Panc1 (cell line): ENCODE measurements at places on chromosomes 16 and 17.

DNA sequence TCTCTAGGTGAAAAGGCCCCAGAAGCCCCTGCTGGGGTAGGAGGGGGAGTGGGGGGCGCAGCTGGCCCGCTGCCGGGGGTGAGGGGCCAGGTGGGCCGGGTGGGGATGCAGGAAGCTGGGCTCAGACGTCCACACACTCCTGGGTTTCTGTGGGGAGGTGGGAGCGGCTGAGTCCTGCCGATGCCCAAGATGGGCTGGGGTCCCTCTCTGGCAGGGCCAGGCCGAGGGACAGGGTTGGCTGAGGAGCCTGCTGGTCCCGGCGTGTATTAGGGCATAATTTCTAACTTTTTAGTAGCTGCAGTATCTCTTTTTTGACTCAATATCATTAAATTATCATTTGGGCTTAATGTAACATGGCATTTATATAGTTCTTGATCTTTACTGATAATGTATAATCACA is 121.4 kb upstream of the CORO6 start:
- no peak for DNase-seq

- DNase-seq, result no peak
Measured at GRCh38 chr17:17564896-17565295, 26.6 kb downstream of the PEMT start.

GRCh38 chr17:34252444-34253138 is 2.5 kb upstream of the CCL2 start:
- no peak for DNase-seq

DNA sequence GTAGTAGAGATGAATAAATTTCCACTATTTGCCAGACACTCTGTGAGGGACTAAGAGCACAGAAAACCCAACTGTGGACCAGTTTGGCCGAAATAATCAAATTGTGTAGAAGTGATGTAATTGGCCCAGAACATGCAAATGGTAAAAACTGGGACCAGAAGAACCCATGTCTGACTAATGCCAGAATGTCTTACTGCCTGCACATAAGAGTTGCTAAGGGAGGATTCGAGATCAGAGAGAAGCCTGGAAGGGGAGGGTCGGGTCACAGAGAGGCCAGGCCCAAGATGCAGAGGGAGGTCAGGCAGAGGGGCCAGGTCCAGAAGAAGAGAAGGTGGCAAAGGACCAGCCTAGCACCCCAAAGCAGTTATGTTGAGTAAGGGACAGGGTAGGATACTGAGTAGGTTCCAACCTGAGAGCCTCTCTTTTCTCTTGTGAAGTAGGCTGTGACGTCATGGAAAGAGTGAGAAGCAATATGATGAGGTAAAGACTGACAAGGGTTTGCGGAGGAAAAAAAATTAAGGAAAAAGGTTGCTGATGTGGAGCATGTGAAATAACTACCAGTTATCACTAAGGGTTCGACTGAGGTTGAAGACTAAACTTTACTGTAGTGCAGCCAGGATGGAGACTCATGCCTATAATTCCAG is 53.2 kb downstream of the SKAP1 start:
- no peak for DNase-seq

GRCh38 chr17:63634816-63635215 is 12.6 kb downstream of the MAP3K3 start:
- no peak for DNase-seq

GRCh38 chr16:9258423-9259051 is 167.1 kb downstream of the HAPSTR1 start:
- peak; percentile 8 for DNase-seq

DNA sequence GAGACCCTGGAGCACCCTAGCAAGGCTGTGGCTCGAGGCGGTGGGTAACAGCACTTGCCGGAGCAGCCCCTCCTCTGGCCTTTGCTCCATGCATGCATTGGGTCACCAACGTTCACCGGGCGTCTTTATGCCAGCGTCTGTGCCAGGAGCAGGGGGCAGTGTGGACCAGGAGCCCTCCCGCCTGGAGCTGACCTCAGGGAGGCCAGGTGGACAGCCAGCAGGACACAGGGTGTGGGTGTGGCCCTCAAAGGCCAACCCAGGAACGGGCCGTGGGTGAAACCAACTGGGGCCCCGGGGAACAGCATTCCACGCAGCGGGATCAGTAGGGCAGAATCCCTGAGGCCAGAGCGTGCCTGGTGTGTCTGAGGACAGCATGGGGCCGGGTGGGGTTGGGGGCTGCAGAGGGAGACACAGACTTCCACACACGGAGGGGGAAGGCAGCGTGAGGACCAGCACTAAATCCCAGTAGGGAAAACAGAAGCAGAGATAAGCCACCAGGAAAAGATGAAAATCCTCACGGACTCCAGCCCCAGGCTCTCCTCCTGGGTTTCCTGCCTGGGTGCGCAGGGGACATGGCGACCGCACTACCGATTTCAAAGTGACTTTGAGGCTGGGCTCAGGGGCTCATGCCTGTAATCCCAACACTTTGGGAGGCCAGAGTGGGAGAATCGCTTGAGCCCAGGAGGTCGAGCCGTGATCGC is 2.9 kb upstream of the CD7 start:
- DNase-seq, result no peak

DNA sequence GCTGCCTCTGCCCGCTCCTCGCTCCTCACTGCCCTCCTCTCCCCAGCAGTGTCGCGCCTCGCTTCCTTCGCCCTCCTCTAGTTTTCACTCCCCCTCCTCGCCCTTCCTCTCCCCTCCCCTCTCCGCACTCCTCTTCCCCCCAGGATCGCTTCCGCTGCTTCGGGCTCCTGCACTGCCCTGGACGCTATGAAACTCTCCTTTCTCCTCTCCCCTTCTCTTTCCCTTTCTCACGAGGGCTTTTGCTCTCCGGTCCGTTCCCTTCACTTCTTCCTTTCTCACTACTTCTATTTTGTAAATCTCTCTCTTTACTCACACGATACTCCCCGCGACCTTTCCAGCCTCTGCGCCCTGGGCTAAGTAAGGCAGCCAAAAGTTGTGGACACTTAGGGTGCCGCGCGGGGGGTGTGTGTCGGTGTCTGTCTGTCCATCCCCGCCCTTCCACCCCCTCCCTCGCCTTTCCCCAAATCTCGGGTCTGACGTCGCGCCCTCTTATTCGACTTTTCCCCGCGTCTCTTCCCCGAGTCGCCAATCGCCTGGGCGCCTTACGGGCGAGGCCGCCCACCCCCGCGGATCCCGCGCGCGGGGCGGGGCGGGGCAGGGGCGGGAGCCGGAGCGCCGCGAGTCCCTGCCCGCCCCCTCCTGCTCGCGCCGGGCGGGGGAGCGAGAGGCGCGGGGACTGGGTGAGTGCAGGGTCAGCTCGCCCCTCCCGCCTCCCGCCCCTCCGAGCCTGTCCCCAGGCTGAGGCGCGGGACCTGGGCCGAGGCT is at the start of gene IRX3:
TSS of gene IRX3 (minus strand) at position 422 of the 765 bp plus-strand sequence. CDS start 737 bp downstream, outside the sequence.
- peak; percentile 45 for DNase-seq

DNA sequence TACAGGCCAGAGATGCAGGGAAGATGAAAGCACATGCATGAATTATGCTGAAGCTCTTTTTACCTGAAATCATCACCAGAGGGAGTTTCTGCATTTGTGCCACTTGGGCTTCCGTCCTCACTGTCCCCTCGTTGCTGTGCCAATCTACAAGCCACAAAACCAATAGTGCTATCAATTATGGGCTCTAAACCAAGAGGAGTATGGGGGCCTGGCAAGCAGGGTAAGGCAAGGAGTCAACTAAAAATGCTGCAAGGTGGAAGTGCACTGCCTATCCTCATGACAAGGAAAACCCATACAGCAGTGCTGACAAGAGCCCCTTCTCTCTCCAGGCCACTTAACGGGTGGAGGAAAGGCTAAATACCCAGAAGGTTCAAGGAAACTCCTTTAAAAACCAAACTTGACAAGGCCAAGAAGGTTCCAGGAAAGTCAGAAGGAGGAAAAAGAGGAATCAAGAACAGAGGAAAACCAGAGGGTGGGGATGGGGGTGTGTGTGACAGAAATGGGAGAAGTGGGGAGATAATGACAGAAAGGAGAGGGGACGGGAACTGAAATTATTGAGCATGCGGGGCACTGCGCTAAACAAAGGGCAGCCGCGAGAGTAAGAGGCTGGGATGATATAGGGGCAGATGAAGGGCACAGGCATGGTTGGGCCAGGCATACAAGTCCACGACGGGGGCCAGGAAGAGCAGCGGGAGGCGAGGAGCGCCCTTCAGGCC is 674 bp downstream of the C17orf75 start:
- DNase-seq, result no peak

GRCh38 chr16:77212741-77213541 is 13.7 kb downstream of the SYCE1L start:
- no peak for DNase-seq

- DNase-seq, result no peak
Measured at GRCh38 chr17:61284174-61284573, 115.5 kb upstream of the TBX2 start.

DNA sequence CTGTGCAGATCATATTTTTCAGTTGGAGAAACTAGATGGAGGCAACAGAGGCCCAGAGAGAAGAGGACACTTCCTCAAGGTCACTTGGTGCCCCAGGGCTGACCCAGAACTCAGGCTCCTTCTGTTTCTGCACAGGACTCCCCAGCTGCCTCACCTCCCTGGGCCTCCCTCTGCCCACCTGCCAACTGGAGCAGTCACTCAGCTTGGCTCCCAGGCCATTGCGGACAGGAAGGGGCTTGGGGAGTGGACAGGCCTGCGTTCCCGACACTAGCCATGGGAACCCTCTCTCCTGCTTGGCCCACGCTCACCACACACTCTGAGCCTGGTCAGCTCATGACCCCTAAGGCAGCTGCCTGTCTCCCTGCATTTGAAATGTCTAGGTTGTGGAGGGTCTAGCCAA is 78.1 kb upstream of the BRD7 start:
- DNase-seq, result no peak

- DNase-seq, result no peak
Measured at GRCh38 chr16:88610080-88610479, 28.3 kb upstream of the IL17C start.

DNA sequence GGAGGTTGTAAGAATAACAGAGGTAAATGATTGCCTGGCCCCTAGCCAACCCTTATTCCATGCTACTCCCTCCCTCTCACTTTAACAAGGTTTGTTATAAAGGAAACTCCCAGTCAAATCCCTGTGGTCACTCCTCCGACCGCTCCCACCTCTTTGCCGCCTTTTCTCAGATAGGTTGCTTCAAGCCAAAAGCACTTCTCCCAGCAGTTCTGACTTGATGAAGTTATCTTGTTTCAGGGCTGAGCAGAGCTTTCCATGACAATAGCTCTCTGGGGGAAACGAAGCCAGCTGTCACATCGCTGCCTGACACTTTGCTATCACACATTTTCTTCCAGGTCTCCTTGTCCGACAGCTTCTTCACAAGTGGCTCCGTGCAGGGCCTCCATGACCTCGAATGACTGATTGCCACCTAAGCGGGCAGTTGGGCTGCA is 278.6 kb downstream of the HAPSTR1 start:
- DNase-seq, result no peak

- DNase-seq, result no peak
Measured at GRCh38 chr17:47820033-47820789, 1.4 kb downstream of the OSBPL7 start.

GRCh38 chr17:80082403-80083135 is 18.8 kb upstream of the GAA start:
- no peak for DNase-seq

DNA sequence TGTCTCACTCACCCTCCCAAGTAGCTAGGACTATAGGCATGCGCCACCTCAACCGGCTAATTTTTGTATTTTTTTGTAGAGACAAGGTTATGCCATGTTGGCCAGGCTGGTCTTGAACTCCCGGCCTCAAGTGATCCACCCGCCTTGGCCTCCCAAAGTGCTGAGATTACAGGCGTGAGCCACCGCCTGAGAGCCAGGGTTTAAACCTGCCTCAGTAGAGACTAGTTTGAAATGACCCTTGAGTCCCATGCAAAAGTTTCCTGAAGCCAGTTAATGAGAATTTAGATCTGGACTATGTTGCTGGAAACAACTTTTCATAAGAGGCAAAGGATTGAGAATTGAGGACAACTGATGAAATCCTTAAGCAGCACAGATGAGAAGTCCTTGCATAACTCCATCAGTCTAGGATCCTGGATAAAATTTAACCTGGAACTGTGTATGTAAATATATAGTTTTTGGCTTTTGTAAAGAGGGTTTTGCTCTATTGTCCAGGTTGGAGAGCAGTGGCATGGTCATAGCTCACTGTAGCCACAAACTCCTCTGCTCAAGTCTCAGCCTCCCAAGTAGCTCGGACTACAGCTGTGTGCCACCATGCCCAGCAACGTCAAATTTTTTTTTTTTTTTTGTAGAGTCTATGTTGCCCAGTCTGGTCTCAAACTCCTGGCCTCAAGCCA is 43.2 kb downstream of the CYB5B start:
- no peak for DNase-seq

DNA sequence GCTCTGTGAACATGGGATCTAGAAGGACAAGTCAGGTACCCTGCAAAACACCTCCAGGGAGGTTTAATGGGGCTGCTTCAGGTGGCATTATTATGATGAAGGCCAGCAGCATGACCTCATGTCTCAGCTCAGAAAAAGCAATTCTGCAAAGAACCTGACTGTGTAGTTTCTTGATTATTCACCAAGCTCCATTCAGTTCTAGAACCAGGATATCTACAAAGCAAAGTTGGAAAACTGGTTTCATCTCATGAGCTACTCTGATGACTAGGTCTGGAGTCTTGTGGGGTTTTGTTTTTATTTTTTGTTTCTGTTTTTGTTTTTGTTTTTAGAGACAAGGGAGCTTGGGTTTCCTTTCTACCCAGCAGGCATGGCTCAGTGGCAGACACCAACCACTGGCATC is 19.0 kb upstream of the LRRC37A3 start:
- no peak for DNase-seq

DNA sequence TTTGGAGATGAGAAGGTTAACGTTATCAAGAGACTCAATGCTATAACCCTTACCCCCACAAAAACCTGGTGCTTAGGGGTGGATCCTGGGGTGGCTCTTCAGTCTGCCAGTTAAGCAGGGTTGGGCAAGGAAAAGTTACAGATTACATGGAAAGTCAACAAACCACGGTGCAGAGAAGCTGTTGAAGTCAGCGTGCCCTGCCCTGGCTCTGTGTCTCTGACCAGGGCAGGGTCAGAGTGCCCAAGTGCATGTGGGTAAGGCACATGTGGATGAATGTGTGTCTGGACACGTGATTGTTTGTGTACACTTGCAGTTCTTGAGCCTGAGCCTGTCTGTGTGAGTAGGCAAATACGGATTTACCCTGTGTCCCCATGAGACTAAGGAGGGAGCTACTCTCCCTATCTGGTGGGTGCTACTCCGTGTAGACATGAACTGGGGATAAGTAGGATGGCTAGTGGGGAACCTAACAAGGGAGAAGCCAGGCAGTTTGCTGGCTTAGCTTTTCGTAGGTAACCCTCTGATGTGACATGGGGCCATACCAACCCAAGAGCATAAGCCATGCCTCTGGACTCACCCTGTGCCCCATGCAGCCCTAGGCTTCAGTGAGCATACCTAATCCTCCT is 5.5 kb downstream of the IGFBP4 start:
- no peak for DNase-seq
